ENCODE measurements at places on chromosomes 3 and 15. TPM values are rescaled to one million over a fixed set of nuclear protein-coding genes. Genes with fewer than 3 reads are reported as not detected.

DNA sequence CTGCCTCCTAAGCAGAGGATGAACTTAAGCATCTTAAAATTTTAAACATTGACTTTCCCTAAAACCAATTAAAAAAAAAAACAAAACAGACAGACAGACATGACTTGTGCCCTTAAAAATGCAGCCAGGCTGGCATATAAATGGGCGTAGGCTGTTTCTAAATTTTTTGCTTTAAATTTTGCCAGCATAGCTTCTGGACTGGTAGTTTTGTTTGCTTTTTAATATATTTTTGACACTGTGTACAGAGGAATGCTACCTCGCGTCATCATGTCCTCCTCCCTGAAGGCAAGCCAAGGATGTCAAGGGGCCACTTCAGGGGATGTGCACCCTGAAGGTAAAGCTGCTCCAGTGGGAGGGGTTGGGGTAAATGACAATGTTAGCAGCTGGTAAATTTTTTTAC, 134.8 kb downstream of the PGPEP1L start:
- DNase-seq: no peak

DNA sequence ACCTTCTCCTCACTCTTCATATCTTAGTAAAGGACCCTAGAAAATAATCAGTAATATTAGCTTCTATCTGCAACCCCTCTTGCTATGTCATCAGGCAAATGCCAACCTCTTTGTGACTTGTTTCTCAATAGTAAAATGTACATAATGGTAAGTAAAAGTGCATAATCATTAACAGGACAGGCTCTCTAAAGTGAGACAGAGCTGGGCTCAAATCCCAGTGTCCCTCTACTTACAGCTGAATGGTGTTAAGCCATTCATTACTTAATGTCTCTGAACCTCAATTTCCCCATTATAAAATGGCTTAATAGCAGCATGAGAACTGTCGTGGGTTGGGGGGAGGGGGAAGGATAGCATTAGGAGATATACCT, 62.6 kb upstream of the ATP11B start:
- DNase-seq: no peak

GRCh38 chr3:39208463-39209055, 16.2 kb upstream of the XIRP1 start:
- DNase-seq: peak; percentile 63

Gene CAMK1
- 20.1 TPM for total RNA-seq

Gene SERINC4
- 0.12 TPM for total RNA-seq

Gene ZBBX
- not detected for total RNA-seq

Gene TMOD3
- total RNA-seq: 23.1 TPM

GRCh38 chr3:68988740-68989139, 24.7 kb downstream of the EOGT start:
- DNase-seq: no peak

DNA sequence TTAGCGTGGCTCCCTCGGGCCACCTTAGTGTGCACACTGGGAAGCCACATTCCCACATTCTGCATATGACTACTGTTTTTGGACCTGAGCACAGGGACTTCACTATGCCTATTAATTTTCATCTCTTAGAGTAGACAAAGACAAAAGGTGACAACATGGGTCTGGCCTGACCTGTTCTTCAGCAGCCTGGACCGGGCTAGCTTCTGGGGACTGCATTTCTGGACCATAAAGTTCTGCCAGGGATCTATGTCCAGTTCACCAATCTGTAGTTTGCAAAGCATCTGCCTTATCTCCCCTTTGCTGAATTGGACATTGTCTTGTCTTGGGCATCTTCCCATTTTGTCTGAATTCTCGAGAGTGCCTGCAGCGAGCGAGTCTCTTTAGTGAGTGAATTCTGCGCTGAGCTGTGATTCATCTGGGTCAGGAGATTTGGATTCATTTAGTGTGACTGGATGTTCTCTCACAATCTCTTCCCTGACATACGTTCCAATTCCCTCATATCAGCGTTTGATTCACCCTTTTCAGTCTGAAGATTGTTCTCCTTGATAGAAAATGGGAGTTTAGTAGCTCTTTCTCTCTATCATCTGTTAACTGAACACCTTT, 112.2 kb upstream of the PLXNA1 start:
- no peak for DNase-seq

Gene RYR3
- total RNA-seq: 0.20 TPM

DNA sequence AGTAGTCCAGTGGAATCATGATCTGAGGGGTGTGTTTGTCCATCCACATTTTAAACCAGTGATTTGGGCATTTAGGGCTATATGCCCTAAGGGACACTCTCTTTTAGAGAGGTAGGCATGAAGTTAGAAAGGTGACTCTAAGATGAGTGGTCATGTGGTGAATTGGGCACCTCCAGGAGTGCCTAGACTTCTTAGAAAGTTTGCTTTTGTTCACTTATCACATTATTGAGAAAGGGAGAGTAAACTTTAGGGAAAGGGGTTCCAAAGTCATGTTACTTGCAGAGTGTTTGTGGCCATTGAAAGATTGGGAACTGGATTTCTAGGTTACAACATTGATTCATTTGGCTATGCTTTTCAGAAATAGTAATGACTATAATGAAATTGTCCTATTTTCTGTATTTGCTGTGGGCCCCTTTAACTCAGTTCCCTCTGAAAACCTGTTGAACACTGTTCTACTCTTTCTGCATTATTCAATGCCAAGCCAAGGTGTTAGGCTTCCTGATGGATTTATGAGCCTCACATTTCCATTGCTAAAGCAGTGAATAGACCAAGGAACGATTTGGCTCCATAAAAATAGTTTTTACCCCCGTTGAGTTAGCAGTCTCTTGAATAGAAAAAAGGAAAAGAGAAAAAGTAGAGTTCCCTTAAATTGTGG, 169.3 kb downstream of the PTPRG start:
- no peak for DNase-seq

Gene KIF23
- 0.62 TPM for total RNA-seq

DNA sequence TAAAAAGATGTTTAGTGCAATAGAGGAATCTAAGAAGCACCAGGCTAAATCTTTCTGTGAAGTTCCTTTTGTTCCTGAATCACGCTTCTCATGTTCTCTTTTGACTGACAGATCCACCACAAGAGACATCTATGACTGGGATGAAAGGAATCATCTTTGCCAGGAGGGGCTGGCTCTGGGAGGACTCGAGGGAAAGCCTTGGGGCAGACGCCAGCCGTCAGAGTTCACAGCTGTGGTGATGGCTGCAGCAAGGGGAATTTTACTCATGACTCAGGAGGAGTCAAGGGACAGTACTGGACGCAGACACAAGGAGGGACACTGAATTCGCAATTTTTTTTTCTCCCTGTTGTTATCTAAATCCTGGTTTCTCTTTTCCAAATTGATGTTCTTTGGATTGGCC, 38.7 kb downstream of the C3orf38 start:
- peak; percentile 65 for DNase-seq

DNA sequence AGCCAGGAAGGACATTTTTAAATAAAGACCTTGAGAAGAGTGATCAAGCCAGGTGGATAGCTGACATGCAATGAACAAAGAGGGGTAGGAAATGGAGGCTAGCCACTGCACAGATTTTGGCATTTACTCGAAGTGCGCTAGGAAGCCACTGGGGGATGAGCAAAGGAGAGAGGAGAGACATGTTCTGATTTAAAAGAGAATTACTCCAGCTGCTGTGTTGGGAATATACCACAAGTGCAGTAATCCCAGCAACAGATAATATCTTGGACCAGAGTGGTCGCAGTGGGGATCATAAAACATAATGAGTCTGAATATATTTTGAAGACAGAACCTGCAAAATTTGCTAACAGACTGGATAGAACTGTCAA, 19.9 kb downstream of the KPNA4 start:
- DNase-seq: no peak

DNA sequence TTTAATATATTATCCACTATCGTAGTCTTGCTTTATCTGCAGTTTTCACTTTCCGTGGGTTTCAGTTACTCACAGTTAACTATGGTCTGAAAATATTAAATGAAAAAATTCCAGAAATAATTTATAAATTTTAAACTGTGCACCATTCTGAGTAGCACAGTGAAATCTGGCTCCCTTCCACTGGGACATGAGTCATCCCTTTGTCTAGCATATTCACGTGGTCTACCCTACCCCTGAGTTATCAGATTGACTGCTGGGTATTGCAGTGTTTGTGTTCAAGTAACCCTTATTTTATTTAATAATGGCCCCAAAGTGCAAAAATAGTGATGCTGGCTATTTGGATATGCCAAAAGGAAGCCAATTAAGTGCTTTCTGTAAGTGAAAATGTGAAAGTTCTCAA, 539.5 kb upstream of the AGTR1 start:
- peak; percentile 14 for DNase-seq

Gene CELF6
- 2.2 TPM for total RNA-seq

Gene CPN2
- not detected for total RNA-seq

DNA sequence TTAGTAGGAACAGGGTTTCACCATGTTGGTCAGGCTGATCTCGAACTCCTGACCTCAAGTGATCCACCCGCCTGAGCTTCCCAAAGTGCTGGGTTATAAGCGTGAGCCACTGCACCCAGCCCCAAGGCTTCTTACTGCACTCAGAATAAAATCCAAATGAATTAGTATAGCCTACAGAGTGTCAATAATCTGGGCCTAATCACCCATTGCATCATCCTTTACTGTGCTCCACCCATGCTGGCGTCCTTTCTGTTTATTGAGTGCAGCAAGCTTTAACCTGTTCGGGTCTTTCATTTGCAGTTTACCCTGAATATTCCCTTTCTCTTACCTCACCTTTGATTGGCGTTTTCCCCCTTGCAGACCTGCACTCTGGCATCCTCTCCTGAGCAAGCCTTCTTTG, 77.7 kb downstream of the CEP63 start:
- no peak for DNase-seq

- peak; percentile 46 for DNase-seq
Observed at GRCh38 chr3:9809239-9809614, 835 bp upstream of the TTLL3 start.

GRCh38 chr3:81299481-81299880, 462.0 kb downstream of the GBE1 start:
- DNase-seq: no peak

GRCh38 chr15:72872066-72872845, 88.7 kb upstream of the ADPGK start:
- DNase-seq: no peak

Gene FOXL2
- not detected for total RNA-seq

- DNase-seq: no peak
Observed at GRCh38 chr3:26118165-26118564, 328.3 kb downstream of the OXSM start.

GRCh38 chr3:177742273-177742672, 545.0 kb upstream of the TBL1XR1 start:
- DNase-seq: no peak

DNA sequence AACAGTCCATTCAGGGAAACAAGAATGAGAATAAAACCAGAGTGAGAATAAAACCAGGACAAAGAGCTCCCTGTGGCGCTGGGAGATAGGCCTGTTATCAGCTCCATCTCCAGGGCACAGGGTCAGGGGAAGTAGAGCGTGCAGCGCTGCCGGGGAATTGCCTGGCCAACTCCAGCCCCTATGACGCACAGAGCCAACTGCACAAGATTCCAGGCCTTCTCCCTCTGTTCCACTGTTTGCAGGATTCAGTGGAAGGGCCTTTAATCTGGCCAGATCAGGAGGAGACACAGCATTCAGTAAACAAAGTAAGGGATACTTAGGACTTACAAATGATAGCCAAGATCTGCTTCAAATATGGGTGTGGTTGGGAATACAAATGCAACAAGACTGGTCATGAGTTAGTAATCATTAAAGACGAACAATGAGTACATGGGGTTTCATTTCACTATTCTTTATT, 49.4 kb downstream of the ITGB5 start:
- peak; percentile 84 for DNase-seq

DNA sequence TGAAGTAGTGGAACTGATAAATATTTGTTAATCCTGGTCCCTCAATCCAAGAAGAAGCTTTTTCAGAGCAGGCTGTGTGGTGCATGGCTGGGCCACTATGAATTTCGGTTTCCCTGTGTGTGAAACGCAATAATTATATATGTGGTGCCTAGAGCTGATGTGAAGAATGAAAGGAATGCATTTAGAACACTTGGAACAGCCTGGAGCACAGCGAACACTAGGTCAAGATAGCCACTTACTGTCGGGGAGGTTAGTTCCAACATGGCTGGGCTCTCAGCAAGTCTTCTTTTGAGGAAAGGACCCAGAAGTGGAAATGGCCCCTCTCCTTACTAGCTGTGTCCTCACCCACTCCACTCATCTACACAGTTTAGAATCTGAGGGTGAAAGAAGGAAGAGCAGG, 245.7 kb downstream of the FHIT start:
- DNase-seq: no peak

GRCh38 chr3:157920822-157921700, 185.2 kb downstream of the SHOX2 start:
- no peak for DNase-seq

GRCh38 chr15:68403161-68403941, 28.6 kb downstream of the ITGA11 start:
- no peak for DNase-seq

- DNase-seq: no peak
Observed at GRCh38 chr15:88745696-88746095, 57.5 kb upstream of the ACAN start.

GRCh38 chr3:186283096-186283495, 78.9 kb downstream of the DGKG start:
- no peak for DNase-seq

Gene TRH
- not detected for total RNA-seq

DNA sequence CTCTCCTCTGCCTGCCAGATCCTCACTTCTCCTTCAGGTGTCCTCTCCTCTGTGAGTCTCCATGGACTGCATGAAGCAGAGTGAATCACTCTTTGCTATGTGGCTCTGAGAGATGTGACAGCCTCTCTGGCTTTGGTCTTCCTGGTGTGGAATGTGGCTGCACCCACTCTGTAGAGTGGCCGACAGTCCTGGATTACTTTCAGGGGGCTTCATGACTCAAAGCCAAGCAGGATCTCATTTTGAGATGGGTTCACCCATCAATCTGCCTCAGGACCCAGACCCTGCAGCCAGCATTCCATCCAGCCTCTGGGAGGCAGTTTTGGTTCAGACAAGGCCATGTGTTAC, 221.9 kb upstream of the LYSMD4 start:
- no peak for DNase-seq

DNA sequence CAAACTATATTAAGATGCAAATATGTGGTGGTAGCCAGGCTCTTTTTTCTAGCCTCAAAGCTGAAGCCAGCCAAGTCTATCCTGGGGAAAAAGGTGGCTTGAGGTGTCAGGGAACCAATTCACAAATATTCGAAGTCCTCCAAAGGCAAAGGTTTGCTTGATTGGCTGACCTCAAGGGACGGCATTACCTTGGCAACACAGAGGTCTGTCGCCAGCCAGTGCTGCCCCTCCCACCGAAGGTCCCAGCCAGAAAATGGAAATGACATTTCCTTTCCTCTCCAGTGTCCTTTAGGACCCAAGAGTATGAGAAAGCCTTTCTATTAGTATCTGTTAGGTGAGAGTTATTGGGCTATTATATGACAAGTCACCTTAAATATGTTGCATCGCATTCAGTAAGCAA, 96.0 kb upstream of the LIMD1 start:
- no peak for DNase-seq

Gene OCA2
- 1.2 TPM for total RNA-seq

Data from right cardiac atrium (tissue), 5 donors.